Stimulated activated CD8-positive, alpha-beta memory T cell treated with anti-CD3 and anti-CD28 coated beads, Interleukin-4, amount 100 ng/mL, for 24 hours (primary cell): ENCODE measurements at places on chromosomes 12 and 14.

DNA sequence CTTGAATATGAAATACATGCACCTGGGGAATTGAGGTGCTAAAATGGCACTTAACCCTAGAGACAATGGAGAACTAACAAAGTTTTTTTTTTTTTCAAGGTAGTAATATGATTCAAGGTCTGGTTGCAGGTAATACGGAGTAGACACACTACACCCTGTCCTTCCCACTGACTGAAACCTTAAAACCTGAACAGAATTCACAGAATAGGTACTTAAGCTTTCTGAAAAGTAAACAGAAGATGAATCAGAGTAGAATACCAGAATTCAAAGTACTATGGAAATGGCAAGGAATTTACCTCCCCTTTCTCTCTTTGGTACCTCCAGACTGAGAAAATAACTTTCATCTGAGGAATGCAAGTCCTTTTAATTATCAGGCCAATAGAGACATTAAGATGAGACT is 87.2 kb downstream of the PAPLN start:
- DNase-seq = no peak

GRCh38 chr14:57057803-57058202 is 210.9 kb downstream of the EXOC5 start:
- no peak for DNase-seq

- DNase-seq = peak; percentile 6
Observed at GRCh38 chr12:105279460-105280056, 43.6 kb upstream of the APPL2 start.

DNA sequence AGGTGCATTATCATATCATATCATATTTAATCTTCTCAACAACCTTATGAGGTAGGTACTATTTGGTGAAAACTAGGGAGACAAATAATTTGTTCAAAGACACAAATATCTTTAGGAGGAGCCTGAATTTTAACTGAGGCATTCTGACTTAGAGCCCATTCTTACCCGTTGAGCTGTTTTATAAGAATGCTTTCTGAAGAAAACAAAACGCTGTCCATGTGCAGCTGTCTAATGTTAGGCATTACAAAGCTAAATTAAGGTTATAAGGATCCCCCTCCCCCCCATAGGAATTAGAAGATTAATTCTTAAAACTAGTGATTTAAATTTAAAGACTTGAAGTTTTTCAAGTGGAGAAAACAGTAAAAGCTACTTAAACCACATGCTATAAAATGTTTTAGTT is 6.4 kb downstream of the KTN1 start:
- DNase-seq = no peak

- no peak for DNase-seq
Observed at GRCh38 chr12:57340104-57340503, 89.1 kb upstream of the STAC3 start.

DNA sequence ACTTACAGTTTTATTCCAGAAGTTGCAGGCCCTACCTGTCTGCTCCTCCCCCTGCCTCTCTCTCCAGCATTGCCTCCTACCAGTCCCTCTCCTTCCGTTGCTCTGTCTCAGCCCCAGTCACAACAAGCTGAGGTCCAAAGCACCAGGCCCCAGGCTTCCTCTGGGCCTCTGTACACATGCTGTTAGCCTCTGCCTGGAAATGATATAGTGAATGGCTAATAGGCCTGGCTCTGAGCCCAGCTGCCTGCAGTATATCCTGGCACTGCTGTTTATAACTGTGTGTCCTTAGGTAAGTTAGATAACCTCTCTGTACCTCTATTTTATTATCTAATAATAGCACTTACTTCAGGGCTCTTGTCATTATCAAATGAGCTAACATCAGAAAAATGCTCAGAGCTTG is 114.9 kb upstream of the PWP1 start:
- no peak for DNase-seq

DNA sequence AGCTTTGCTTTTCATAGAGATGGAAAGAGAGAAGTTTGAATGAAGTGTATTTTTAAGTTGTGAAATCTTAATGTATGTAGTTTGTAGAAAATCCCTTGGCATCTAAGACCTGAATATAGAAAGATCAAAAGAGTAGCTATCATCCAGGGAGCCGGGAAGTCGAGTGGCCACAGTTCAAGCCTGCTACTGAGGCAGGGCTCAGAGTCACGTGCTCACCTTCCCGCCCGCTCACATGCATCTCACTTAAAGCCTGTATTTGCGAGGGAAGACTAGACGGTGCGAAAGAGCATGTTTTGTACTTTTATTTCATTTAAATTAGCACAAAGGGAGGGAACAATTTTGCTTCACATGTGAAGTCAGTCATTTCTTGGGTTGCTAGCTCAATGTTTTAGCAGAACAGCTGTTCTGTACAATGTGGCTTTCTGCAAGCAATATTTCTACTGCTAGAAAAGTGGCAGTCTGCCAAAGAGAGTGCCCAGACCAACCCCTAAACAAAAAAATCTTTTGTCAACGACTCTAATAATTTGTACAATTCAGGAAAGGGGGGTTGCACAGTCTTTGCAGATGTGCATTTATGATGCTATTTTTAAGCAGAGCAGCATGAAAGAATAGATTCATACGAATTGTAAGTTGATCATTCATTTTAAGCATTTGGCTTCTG is 290.7 kb downstream of the NPAS3 start:
- no peak for DNase-seq

DNA sequence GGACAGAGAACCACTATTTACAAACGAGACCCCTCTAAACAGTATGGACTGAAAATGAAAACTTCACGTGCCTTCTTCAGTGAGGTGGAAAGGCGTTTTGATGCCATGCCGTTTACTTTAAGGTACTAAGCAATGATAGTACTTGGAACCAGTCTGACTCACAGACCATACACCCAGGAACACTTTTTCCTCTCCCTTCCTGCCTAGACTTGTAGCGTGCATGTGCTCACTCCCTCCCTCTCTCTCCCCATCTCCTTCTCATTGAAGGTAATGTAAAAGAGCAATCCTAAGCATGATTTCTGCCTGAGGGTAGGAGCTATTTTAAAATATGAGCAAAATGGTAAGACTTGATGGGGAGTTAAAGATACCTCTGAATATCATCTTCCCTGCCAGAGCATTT is 5.9 kb upstream of the RPL41 start:
- DNase-seq = no peak

- no peak for DNase-seq
Observed at GRCh38 chr12:124605150-124605882, 37.9 kb upstream of the NCOR2 start.

DNA sequence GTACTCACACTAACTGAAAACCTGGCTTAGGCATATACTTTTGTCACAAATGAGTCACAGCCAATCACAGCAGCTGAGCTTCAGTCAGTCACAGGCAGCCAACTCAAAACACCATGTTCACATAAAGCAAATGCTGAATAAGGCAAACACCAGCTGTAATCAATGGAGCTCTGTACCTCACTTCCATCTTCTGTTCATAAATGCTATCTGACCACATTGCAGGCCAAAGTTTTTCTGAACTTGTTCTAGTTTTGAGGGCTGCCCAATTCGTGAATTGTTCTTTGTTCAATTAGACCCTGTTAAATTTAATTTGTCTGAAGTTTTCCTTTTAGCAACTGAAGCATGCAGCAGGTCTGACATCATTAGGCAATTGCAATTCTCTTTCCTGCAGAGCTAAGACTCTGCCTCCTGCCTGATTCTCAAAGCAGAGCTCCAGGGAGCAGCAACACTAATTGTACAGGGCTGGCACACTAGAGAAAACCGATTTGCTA is 129.9 kb downstream of the WIF1 start:
- DNase-seq = no peak

GRCh38 chr14:31439561-31439960 is 17.7 kb downstream of the DTD2 start:
- DNase-seq = no peak

DNA sequence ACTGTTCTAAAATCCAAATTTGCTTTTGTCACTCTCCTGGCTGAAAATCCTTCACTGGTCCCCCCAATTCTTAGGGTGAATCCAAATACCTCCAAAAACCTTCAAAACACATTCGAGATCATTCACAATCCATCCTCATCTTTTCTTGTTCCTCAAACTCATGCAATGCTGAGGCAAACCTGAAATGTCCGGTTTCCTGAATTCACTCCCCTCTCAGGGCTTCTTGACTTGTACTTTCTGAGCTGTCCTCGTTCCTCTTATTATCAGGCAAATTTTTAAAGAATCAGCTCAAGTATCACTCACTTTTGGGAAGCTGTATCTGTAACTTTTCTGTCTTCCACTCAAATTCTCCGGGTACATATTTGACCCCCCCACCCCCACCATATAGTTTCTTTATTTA is 84.9 kb upstream of the DUSP6 start:
- DNase-seq = no peak

- no peak for DNase-seq
Observed at GRCh38 chr12:80679346-80680131, 27.9 kb upstream of the MYF6 start.

GRCh38 chr12:26810330-26810729 is 22.7 kb downstream of the ITPR2 start:
- DNase-seq = no peak

- DNase-seq = no peak
Observed at GRCh38 chr12:39779768-39780340, 160.3 kb upstream of the ABCD2 start.

GRCh38 chr14:55547650-55548315 is 32.2 kb upstream of the KTN1 start:
- DNase-seq = no peak

- DNase-seq = no peak
Observed at GRCh38 chr12:5377997-5378592, 53.8 kb upstream of the NTF3 start.
